ENCODE measurements at places on chromosomes 12 and 14.

GRCh38 chr14:22803687-22803974 is 11.6 kb downstream of the SLC7A7 start:
- no peak for DNase-seq

- DNase-seq, result no peak
These were observed 5.5 kb downstream of the TNFAIP2 start for GRCh38 chr14:103128631-103129300.

- DNase-seq, result no peak
These were observed 1.4 kb downstream of the DENND5B start for GRCh38 chr12:31589598-31589903.

DNA sequence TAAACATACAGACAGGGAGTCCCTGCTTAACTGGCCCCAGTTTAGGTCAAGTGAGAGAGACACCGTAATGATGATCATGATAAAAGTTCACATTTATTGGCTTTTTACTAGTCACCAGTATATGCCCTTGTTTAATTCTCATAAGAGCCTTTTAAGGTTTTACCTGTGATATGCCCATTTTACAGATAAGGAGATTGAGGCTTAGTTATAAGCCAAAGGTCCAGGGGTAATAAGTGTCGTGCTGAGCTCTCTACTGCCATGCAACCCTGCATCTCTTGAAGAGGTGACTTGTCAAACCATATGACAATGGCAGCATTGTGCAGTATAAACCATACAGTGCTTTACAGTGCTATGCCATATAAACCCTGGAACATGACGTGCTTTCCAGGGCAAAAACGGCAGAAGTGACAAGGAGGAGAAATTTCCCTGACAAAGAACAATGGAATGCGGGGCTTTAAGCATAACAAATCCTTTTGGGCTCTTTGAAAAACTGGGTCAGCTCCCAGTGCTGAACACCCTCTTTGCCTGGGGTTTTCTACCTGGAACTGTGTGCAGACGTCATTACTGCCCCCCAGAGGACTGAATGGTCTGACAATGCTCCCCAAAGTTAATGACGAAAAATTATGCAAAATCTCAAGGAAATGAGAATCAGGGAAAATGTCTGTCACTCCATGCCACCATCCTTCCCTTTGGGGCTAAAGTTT is 59.7 kb upstream of the C14orf132 start:
- DNase-seq, result no peak

GRCh38 chr14:35338731-35339405 is 46.7 kb downstream of the PSMA6 start:
- no peak for DNase-seq

- DNase-seq, result no peak
These were observed 361.0 kb downstream of the DPF3 start for GRCh38 chr14:72532686-72533454.

GRCh38 chr12:13811061-13811460 is 170.3 kb downstream of the GRIN2B start:
- no peak for DNase-seq

DNA sequence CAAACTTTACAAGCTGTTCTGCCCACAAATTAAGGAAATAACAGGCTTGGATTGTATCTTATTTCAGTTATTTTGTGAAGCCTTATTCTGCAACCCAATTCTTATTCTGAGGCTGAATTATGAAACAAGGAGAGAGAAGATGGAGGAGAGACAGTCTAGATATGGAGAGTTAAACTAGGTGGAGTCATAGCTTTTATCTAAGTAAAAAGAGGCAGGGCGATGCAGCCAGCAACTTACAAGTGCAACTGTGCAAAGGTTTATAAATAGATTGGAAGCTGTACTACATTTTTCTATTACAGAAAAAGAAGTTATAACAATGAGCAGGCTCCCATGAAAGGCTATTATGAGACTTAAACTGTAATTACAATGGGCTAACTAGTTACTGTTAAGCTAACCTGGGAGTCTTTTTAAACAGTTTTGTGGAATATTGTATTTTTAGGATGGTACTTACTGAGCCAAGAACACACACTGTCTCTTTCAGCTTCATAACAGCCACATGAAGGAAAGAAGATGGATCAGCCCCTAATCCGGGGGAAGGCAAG is 22.4 kb downstream of the NID2 start:
- no peak for DNase-seq

DNA sequence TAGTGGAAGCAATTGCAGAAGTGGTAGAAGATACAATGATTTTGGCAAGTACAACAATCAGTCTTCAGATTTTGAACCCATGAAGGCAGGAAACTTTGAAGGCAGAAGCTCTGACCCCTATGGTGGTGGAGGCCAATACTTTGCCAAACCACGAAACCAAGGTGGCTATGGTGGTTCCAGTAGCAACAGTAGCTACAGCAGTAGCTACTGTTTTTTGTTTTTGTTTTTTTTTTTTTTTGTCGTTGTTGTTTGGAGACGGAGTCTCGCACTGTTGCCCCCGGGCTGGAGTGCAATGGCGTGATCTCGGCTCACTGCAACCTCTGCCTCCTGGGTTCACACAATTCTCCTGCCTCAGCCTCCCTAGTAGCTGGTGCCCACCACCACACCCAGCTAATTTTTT is 47.4 kb downstream of the IFNG-AS1 start:
- DNase-seq, result no peak

- no peak for DNase-seq
These were observed 624 bp downstream of the M6PR start for GRCh38 chr12:8948701-8949341.

GRCh38 chr12:92049403-92049802 is 96.2 kb downstream of the BTG1 start:
- DNase-seq, result no peak

- DNase-seq, result no peak
These were observed 165.8 kb downstream of the KSR2 start for GRCh38 chr12:117803001-117803400.

GRCh38 chr12:7162691-7163114 is 26.8 kb upstream of the PEX5 start:
- no peak for DNase-seq

DNA sequence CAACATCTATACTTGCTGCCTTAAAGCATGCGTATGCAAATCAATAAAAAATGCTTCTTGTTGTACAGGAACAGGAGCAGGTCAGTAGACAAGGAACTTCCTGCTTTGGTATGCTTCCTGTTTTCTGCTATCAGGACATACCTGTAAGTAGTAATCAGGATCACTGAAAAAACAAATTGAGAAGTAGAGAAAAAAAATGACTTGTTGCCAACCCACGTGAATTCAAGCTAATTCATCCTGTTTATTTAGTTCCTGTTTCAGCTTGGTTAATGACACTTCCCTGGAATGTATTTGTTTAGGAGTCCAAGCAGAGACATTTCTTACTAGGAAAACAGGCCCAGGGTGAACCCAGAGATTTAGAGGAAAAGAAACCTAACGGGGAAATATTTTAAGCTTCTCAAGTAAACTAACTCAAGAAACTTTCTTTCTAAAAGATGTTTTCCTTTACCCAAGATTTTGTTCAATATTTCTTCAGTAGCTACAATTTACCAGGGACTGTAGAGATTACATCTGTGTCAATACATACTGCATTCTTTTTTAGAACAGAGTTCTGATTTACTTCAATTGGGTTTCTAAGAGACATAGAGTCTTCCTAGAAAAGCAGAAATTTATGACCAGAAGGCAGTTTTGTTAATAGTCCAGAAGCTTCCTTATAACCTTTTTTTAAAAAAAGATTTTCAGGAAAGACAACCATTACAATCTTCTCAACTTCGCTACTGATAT is 124.2 kb downstream of the PAWR start:
- no peak for DNase-seq

DNA sequence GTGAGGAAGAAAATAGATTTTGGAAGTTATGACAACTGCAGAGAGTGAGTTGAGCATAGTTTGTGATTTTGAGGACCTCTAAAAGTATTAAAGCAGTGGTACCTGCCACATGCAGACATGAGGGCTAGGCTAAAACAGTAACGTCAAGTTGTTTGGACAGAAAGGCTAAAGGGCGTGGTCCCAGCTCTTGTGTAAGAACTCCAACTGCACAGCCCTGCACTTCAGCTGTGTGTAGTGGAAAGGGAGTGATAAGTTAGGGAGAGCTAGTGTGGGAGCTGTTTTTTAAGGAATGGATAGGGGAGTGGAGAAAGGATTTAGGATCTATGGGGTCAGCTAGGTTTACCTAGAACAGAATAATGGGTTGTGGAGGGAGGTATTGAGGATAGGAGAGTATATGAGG is 39.5 kb downstream of the TESPA1 start:
- DNase-seq, result no peak

- DNase-seq, result no peak
These were observed 8.1 kb upstream of the P2RX7 start for GRCh38 chr12:121124402-121125109.

DNA sequence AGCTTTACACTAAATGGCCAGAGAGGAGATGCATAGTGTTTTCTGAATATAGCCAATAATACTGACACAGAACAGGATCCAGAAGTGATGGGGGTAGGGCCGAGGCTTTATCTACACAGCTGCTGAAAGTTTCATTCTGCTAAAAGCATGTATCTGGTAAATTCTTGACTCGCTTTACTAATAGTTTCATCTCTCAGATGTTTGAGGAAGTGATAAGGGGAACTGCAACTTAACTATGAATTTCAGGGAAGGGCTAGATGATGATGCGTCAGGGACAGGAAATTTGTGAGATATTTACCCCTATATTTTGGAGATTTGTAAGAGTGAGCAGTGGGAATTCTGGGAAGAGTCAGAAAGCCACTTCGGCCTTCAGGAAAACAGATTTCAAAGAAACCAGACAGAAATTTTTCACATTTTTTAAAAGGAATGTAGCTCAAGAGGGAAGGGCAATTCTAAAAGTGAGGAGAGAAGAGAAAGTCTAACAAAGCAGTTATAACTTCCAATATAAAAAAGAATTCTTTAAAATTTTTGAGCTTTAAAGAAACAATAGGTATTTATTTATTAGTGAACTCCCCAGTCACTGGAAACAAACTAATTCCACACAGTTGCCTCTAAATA is 243.1 kb downstream of the BCAT1 start:
- DNase-seq, result no peak

DNA sequence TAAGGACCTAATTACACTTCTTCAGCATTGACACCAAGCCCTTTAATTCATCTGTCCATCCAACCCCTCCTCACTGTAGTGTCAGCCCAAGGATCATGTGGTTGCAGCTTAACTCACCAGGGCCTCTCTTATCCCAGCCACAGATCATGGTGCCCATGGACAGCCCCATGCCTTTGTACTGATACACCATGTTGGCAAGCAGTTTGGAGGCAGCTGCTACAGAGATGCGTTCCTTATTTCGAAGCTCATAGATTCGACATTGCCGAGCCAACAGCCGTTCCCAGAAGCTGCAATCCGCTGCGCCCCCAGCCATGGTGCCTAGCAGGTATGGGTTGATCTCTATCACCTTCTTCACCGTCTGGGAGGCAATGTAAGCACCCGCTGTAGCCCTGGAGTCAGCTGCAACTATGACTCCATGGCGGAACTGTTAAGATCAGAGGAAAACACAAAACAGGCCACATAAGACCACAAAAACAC is 1.4 kb downstream of the PSMB5 start:
- no peak for DNase-seq

DNA sequence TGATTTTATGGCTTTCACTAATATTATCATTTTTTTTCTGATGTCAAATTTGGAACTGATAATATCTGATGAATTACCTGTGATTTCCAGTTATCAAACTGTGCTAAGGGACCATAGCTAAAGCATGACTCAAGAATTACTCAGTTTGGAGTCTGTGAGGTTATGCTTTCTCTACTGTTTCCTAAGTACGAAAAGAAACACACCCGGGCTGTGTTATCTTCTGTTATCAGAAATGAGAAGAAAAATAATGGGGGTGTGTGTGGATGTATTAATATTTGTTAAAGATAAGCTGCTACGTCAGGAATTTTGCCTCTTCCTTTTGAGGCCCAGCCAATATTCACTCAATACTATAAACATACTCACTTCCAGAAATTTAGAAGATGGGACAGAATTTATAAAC is 1401.9 kb upstream of the FLRT2 start:
- DNase-seq, result no peak

GRCh38 chr12:52519826-52520662 is at the start of gene KRT5:
TSS of gene KRT5 (minus strand) at chr12:52520394. CDS start at chr12:52520296, 98 bp downstream.
- DNase-seq, result no peak

- DNase-seq, result no peak
These were observed 2.4 kb downstream of the KRT73 start for GRCh38 chr12:52615912-52616311.

DNA sequence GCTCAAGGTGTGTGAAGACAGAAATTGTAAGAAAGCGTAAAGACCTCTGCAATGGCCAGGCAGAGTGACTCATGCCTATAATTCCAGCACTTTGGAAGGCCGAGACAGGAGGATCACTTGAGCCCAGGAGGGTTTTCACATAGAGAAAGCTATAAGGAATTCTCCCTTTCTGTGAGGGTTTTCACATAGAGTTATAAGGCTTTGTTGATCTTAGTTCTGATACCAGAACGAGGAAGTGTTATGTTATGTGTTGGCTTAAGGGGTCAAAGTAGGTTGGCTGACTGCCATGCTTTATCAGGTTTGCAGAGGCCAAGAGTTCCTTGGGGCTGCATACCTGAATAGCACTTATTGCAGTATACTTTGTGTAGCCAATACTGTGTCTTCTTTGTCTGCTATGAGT is 139.1 kb downstream of the ERC1 start:
- no peak for DNase-seq

DNA sequence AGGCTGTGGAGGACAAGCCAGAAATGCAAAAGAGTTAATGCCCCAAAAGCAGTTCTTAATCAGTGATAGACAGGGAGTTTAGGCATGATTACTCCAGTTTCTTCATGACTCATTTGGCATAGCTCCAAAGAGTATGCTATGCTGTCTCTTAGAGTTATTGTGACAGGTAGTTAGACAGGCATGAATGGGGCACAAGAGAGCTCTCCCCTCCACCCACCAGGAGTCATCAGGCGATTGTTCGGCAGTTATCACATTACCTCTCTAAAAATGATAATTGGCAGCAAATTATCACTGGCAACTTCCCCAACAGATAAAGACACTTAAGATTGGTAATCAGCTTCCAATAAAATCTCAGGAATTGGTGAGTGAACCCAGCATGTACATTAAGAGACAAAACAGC is 320.1 kb downstream of the DAD1 start:
- DNase-seq, result no peak

DNA sequence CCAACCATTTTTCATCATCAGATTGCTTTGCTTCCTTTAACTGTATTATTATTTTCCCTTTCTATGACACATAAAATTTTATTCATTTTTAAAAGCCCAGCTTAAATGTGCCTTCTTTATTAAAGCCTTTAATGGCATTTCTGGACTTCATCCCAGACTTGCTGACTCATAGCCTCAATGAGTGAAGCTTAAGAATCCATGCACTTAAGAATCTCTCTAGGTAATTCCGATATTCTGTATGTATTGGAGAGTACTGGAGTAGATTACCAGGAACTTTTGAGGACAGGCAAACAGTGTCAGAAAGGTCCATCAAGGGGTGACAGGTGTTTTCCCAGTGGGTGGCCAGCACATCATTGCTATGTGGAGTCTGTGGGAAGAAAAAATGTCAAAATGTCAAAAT is 107.9 kb downstream of the PTPRQ start:
- no peak for DNase-seq

DNA sequence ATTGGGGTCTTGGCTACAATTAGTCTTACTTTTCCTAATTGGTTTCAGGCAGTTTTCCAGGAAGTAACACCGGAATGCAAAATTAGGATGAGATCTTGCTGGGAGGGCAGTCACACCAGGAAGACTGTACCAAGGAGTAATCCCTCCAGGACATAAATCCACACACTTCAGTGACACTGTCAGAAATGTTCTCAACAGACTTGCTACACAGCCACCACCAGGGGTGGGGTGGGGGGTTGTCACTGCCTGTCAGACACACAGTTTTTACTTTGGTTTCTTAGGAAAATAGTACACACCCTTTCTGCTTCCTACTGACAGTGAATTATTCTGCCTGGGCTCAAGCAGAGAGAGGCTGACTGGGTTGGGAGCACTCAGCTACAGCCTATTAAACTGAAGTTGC is 102.9 kb upstream of the CCDC196 start:
- no peak for DNase-seq
